ENCODE measurements at places on chromosomes 7 and 10.

DNA sequence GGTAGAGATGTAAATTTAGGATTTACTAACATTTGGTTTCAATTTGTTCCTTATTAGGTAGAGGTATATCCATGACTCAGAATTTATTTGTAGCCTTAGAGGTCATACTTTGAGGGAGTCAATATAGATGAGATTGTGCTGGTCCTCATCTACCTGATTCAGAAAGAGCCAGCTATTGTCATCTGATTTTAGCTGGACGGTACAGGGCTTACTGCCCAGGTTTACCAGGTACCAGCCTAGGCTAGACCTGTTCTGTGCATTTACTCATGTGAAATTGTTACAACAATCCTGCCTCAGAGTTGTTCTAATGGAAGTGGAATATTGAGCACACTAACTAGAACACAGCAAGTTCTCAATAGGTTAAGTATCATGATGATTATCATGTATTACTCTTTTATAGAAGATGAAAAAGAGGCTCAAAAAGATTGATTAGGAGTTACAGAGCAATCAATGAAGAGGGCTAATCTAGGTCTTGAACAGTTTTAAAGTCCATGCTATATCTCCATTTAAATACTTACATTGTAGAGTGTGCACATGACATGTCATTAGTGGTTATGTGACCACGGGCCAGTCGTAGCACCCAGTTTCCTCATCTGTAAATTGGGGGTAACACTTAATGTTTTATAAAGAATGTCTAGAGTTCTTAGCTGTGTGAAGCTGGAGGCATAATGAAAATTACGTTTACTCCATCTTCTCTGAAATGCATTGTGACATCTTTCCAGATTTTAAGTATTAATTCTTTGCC lies 42.1 kb downstream of the TRIM24 start:
- no peak overlapping the region for H3K4me3 ChIP-seq
- peaks cover 44% of the 10 kb centered on the region for H3K36me3 ChIP-seq
- no peak overlapping the region for H3K27ac ChIP-seq
- H3K27me3 ChIP-seq: no peaks in the 10 kb centered on the region

GRCh38 chr7:37062560-37062859 lies 338.2 kb upstream of the AOAH start:
- no peak for DNase-seq
- H3K36me3 ChIP-seq: no peaks in the 10 kb centered on the region
- H3K4me1 ChIP-seq: no peaks in the 10 kb centered on the region
- H3K4me3 ChIP-seq: no peak overlapping the region
- H3K27me3 ChIP-seq: no peaks in the 10 kb centered on the region

DNA sequence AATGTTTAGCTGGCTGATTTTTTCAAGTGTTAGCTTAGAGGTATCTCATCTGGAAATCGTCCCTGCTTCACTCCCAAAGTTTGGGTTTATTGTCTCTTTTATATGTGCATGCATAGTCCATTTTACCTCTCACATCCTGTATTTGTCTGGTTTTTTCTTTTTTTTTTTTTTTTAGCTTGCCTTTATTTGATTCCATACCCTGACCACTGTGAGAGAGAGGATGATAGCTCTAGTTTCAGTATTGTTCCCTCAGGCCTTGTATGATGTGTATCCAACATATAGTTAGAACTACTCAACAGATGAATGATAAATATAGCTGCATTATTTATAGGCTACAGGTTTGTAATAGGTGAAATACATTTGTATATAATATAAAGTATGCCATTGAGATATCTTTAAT lies 29.9 kb downstream of the PCGF5 start:
- no peaks in the 10 kb centered on the region for H3K27me3 ChIP-seq
- no peak for DNase-seq
- H3K27ac ChIP-seq: peak overlapping the region; percentile 35
- H3K36me3 ChIP-seq: peaks cover 80% of the 10 kb centered on the region

DNA sequence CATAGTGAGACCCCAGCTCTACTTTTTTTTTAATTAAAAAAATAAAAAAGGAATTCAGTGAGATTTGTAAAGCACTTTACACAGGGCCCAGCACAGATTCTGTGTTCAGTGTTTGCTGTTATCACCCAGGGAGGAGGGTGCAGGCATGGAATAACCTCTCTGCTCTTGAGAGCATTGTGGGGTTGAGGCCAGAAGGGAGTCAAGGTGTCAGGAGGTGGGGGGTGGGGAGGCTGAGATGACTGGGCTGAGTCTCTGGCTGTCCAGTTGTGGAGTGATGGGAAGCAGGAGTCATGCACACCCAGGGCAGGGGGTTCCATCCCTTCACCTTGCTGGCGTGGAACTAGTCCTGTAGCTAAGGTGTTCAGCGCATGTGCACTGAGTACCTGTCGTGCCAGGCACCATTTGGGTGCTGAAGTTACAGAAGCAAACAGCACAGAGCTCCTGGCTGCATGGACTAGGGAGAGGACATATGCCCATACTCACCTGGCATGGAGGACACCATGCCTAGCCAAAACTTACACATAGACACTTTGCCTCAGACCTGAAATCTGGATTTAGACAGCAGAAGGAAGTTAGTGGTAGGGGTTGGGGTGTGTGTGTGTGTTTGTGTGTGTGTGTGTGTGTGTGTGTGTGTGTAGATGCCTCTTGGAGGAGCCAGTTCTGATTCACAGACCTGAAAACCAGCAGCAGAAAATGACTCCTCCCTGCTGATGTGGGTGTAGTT lies 69.2 kb upstream of the LRRC4 start:
- no peak for DNase-seq
- no peak overlapping the region for H3K4me3 ChIP-seq
- H3K4me1 ChIP-seq: no peaks in the 10 kb centered on the region
- no peak overlapping the region for H3K27ac ChIP-seq

DNA sequence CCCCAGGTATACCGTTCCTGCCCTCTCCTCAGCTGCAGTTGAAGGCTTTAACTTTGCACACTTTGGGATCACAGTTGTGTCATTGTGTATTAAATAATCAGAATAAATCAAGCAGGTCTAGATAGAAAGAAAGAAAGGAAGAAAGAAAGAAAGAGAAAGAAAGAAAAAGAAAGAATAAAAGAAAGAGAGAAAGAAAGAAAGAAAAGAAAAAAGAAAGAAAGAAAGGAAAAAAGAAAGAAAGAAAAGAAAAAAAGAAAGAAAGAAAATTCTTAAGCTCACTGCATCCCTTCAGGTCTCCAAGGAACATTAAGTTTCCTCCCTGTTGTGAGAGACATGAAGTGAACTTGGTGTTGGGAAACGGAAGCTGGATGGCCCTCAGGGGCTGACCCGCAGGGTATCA lies 17.2 kb upstream of the TRIM24 start:
- no peak for DNase-seq
- no peaks in the 10 kb centered on the region for H3K27me3 ChIP-seq
- H3K27ac ChIP-seq: no peak overlapping the region
- no peak overlapping the region for H3K4me3 ChIP-seq
- H3K36me3 ChIP-seq: no peaks in the 10 kb centered on the region

GRCh38 chr10:111511751-111512150 lies 434.9 kb downstream of the ADRA2A start:
- DNase-seq: no peak
- H3K36me3 ChIP-seq: no peaks in the 10 kb centered on the region
- no peaks in the 10 kb centered on the region for H3K4me1 ChIP-seq
- H3K27me3 ChIP-seq: no peaks in the 10 kb centered on the region

- no peak overlapping the region for H3K27ac ChIP-seq
- no peak for DNase-seq
- no peak overlapping the region for H3K4me3 ChIP-seq
- H3K36me3 ChIP-seq: peaks cover 64% of the 10 kb centered on the region
Observed at GRCh38 chr10:68428396-68429104, 21.5 kb upstream of the RUFY2 start.

- H3K27ac ChIP-seq: no peak overlapping the region
- no peak for DNase-seq
- H3K36me3 ChIP-seq: no peaks in the 10 kb centered on the region
- H3K27me3 ChIP-seq: no peaks in the 10 kb centered on the region
- H3K4me1 ChIP-seq: no peaks in the 10 kb centered on the region
- H3K4me3 ChIP-seq: no peak overlapping the region
Observed at GRCh38 chr7:55207436-55208125, 157.6 kb upstream of the LANCL2 start.

- H3K27me3 ChIP-seq: no peaks in the 10 kb centered on the region
- H3K4me1 ChIP-seq: no peaks in the 10 kb centered on the region
Observed at GRCh38 chr7:127419196-127419595, 26.7 kb upstream of the ZNF800 start.

DNA sequence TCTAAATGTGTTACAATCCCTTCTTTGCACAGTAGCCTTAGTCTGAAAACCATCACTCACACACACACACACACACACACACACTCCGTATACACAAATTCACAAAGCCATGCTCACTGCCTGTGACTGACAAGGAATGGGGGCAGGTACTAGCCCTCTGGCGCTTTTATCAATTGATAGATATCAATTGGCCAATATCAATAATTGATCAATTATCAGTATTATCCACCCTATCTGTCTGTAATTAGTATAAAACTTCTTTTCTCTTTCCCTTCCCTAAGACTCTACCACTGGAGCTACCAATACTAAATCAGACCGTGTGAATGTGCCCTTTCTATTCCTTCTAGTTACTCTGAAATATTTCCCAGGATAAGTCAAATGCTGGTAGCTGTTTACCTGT lies 2.1 kb downstream of the DENND11 start:
- peaks cover 23% of the 10 kb centered on the region for H3K4me1 ChIP-seq
- H3K36me3 ChIP-seq: no peaks in the 10 kb centered on the region
- H3K27ac ChIP-seq: no peak overlapping the region
- DNase-seq: no peak

DNA sequence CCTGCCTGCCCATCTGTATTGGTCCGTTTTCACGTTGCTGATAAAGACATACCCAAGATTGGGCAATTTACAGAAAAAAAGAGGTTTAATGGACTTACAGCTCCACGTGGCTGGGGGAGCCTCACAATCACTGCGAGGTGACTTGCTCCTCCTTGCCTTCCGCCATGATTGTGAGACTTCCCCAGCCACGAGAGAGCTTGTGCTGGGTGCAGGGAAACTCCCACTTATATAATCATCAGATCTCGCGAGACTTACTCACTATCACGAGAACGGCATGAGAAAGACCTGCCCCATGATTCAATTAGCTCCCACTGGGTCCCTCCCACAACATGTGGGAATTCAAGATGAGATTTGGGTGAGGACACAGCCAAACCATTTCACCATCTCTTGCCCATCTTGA lies 111.8 kb downstream of the MYL10 start:
- H3K27ac ChIP-seq: no peak overlapping the region
- peaks cover 2% of the 10 kb centered on the region for H3K27me3 ChIP-seq
- no peaks in the 10 kb centered on the region for H3K36me3 ChIP-seq
- no peak overlapping the region for H3K4me3 ChIP-seq

DNA sequence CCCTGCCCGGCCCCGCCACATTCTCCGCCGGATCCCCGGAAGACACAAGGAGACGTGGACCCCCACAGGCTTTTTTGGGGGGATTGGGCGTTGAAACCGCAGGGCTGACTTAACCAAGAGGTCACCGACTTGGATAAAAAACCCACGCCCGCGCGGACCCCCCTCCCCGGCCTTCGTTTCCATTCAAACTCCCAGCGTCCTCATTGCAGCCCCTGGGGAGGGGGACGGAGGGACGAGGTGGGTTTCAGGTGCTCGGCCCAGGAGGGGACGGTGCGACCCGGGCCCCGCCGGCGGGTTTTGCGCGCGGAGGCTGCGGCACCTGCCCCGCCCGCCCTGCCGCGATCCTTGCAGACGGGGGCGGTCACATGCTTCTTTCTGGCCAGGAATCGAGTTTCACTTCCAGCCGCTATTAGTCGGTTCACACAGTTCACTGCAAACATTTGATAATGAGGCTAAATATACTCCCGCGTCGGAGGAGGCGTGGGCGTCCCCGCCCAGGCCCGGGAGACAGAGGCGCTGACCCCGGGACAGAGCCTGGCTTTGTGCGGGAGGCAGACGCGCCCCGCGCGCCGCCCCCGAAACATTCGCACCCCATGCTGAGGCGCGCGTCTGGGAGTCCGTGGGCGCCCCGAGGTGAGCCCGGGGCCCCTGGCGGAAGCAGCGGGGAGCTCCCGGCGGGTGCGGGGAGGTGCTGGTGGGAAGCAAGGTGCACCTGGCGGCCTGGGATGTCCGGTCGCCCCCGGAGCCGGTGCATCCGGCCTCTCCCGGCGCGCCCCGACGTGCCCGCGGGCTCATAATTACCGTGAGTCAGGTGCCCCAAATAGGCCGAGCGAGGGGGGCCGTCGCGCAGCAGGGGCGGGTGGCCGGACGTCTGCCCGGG lies 2.7 kb upstream of the PDGFA start:
- H3K4me3 ChIP-seq: no peak overlapping the region
- peaks cover 21% of the 10 kb centered on the region for H3K27me3 ChIP-seq
- DNase-seq: peak; percentile 50
- no peaks in the 10 kb centered on the region for H3K36me3 ChIP-seq
- peaks cover 37% of the 10 kb centered on the region for H3K4me1 ChIP-seq
- H3K27ac ChIP-seq: no peak overlapping the region

GRCh38 chr7:78438433-78438832 lies 639.9 kb downstream of the PHTF2 start:
- no peak for DNase-seq
- no peaks in the 10 kb centered on the region for H3K4me1 ChIP-seq
- H3K36me3 ChIP-seq: no peaks in the 10 kb centered on the region
- no peak overlapping the region for H3K27ac ChIP-seq

DNA sequence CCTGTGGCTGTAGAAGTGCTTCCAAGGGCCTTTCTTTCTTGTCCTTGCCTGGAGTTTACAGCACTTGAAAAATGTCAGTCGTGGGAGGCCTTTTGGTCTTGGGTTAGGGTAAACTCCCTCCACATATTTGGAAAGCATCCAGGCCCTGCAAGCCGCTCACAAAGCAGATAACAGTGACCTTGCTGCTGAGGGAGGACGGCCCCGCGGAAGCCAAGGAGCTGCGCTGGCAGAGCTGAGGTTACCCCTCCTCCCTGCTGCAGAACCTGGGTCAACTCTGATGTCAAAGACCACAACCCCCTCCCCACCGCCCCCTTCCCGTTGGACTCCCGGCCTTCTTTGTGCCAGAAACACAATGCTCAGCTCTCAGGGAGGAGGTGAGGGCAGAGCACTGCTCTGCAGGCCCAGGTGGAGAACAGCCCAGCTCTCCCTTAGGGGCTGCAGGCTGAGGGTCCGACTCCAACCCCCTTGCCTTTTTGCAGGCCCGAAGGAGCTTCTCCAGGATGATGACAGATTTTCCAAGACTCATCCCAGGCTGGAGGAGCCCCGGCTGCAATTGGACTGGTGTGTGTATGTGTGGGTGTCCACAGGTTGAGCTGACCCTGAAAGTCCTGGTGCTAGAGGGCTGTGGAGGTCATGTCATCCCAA lies 957.6 kb upstream of the ZNF722 start:
- H3K4me3 ChIP-seq: no peak overlapping the region
- H3K27me3 ChIP-seq: no peaks in the 10 kb centered on the region
- DNase-seq: no peak
- H3K4me1 ChIP-seq: no peaks in the 10 kb centered on the region

GRCh38 chr7:108385834-108386422 lies 70.3 kb downstream of the NRCAM start:
- no peak overlapping the region for H3K4me3 ChIP-seq
- DNase-seq: no peak
- no peaks in the 10 kb centered on the region for H3K4me1 ChIP-seq
- H3K27me3 ChIP-seq: no peaks in the 10 kb centered on the region

- H3K27ac ChIP-seq: no peak overlapping the region
- no peak for DNase-seq
- no peaks in the 10 kb centered on the region for H3K4me1 ChIP-seq
Observed at GRCh38 chr7:101728128-101728527, 89.3 kb upstream of the CUX1 start.

Measured in DND-41 (cell line).